ENCODE measurements at places on chromosomes 4 and X.
A peak's percentile ranks its signal among the peaks of the same experiment; 100 is the strongest.

GRCh38 chr4:177123811-177124210 lies 185.9 kb upstream of the NEIL3 start:
- DNase-seq = no peak

GRCh38 chr4:39062094-39062769 lies at the start of gene KLHL5:
KLHL5 (plus strand) TSS chr4:39062232; CDS start chr4:39062653, 421 bp downstream.
- no peak for DNase-seq

DNA sequence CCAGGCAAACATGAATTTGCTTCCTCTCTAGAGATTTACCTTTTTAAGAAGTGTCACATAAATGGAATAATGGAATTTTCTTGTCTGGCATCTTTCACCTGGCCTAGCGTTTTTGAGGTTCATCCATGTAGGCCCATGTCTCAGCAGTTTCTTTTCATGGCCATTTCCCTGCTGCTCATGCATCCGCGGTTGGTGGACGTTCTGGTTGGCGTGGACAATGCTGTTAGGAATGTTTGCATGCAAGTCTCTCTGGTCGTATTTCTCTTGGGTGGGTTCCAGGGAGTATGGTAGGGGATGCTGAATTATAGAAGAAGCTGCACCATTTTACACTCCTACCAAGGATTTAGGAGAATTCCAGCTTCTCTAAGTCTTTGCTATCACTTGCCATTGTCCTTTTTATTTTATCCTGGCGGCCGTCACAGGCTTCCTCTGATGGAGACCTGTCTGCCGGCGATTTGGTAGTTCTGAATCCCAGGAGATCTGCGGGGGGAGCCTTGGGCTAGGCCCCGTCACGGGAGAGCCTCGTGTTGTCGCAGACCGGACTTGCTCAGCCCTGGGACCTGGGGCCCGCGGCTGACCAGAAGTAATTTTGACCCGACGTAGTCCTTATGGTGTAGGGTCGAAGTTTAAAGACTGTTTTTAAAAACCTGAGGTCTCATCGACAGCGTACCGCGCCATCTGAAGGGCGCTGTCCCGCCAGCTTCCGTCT lies 56.9 kb upstream of the TADA2B start:
- peak; percentile 84 for DNase-seq

- peak; percentile 3 for DNase-seq
Measured at GRCh38 chrX:121579016-121579760, 531.8 kb downstream of the GLUD2 start.

GRCh38 chrX:1205681-1206611 lies 6.5 kb downstream of the CRLF2 start:
- DNase-seq = peak; percentile 68

All from brain microvascular endothelial cell (primary cell).